ENCODE measurements at places on chromosomes 3 and 15. TPM values are rescaled to one million over a fixed set of nuclear protein-coding genes. Genes with fewer than 3 reads are reported as not detected.

EID1 gene
- 201 TPM for total RNA-seq

HRH1 gene
- total RNA-seq = 4.8 TPM

CMTM8 gene
- 5.5 TPM for total RNA-seq

DNAH12 gene
- total RNA-seq = 0.22 TPM

CCR5 gene
- total RNA-seq = 0.81 TPM

LRRC2 gene
- 70.6 TPM for total RNA-seq

LRRC34 gene
- 2.3 TPM for total RNA-seq

ARHGAP31 gene
- 35.7 TPM for total RNA-seq

CA12 gene
- total RNA-seq = 0.11 TPM

CFAP100 gene
- total RNA-seq = not detected

SEMA3F gene
- total RNA-seq = 10.0 TPM

SMCO1 gene
- total RNA-seq = 28.7 TPM

CCR9 gene
- not detected for total RNA-seq

IQCH gene
- total RNA-seq = 0.94 TPM
